ENCODE measurements at places on chromosomes 4 and X.

- no peak for DNase-seq
Observed at GRCh38 chr4:125527681-125528080, 212.9 kb downstream of the FAT4 start.

- peak; percentile 92 for DNase-seq
Observed at GRCh38 chr4:103099691-103100392, at the start of gene BDH2. BDH2 (minus strand) TSS chr4:103099834; CDS start chr4:103096254, 3,580 bp downstream.

DNA sequence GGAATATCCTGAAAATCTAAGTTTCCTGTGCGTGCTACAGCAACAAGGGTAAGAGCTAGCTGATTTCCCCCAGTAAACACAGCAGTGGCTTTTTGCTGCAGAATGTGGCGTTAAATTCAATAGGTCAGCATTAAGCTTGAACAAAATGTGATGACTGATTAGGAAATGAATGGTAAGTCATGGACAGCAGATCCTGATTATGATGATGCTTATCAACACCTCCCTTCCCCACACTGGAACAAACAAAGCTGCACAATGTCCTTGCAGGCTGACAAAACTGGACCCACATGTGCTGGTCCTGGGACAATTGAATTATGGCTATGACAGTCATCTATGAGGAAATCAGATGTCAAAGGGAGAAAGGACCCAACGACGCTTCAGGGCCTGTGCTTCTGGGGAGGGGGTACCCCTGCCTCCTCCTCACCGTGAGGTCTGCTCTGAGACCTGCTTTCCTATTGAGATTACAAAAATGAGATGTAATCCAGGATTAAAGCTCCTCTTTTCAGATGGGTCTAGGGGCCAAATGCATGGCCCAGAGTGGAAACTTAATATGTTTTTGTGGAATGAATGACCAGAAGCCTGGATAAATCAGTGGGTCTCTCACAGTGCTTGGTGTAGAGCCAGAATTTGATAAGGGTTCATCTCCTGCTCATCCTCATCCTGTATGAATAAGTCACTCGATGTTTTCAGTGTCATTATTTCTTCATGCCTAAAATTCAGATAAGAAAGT is 32.0 kb upstream of the BOD1L1 start:
- no peak for DNase-seq

DNA sequence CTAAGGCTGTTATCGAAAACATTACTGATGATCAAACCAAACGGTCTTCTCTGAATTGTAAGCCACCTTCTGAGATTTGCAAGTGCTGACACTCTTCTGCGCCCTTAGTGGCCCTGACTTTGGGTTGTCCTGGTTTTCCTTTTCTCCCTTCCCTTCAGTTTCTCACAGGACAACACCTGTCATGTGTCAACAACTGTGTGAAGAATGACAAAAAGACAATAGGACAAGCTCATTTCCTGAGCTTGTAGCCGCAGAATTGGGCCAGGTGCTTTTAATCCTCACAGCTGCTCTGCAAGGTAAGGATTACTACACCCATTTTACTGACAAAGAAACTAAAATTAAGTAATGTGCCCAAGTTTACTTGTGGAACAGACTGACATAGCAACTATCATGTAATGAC is 44.9 kb upstream of the TXK start:
- DNase-seq = peak; percentile 3

- no peak for DNase-seq
Observed at GRCh38 chr4:10159671-10160070, 43.1 kb upstream of the WDR1 start.

- peak; percentile 66 for DNase-seq
Observed at GRCh38 chr4:95516528-95517017, 32.2 kb downstream of the UNC5C start.

GRCh38 chr4:36244257-36245082 is at the start of gene ARAP2:
ARAP2 (minus strand) TSS chr4:36244514; CDS start chr4:36229486, 15,028 bp downstream.
- peak; percentile 21 for DNase-seq

All from NCI-H82 (cell line).